ENCODE measurements at places on chromosomes 11 and 22. TPM values are rescaled to one million over a fixed set of nuclear protein-coding genes. Genes with fewer than 3 reads are reported as not detected.
A peak's percentile ranks its signal among the peaks of the same experiment; 100 is the strongest.

GRCh38 chr11:45864041-45864440 lies 16.8 kb downstream of the CRY2 start:
- H3K36me3 ChIP-seq, result peaks cover 87% of the 10 kb centered on the region
- DNase-seq, result no peak
- no peak overlapping the region for H3K27ac ChIP-seq
- peaks cover 23% of the 10 kb centered on the region for H3K4me1 ChIP-seq
- H3K27me3 ChIP-seq, result no peaks in the 10 kb centered on the region
- no peak overlapping the region for H3K4me3 ChIP-seq

HORMAD2 gene
- total RNA-seq, result 0.80 TPM

TMPRSS5 gene
- total RNA-seq, result not detected

GRCh38 chr22:39496131-39496838 lies 5.8 kb upstream of the MIEF1 start:
- peaks cover 20% of the 10 kb centered on the region for H3K4me1 ChIP-seq
- H3K4me3 ChIP-seq, result no peak overlapping the region
- H3K36me3 ChIP-seq, result no peaks in the 10 kb centered on the region
- H3K27ac ChIP-seq, result peak overlapping the region; percentile 58
- no peaks in the 10 kb centered on the region for H3K27me3 ChIP-seq

LGALS12 gene
- total RNA-seq, result 0.72 TPM

Data from upper lobe of left lung (tissue), 6 donors.